ENCODE measurements at places on chromosomes 7 and 10.

DNA sequence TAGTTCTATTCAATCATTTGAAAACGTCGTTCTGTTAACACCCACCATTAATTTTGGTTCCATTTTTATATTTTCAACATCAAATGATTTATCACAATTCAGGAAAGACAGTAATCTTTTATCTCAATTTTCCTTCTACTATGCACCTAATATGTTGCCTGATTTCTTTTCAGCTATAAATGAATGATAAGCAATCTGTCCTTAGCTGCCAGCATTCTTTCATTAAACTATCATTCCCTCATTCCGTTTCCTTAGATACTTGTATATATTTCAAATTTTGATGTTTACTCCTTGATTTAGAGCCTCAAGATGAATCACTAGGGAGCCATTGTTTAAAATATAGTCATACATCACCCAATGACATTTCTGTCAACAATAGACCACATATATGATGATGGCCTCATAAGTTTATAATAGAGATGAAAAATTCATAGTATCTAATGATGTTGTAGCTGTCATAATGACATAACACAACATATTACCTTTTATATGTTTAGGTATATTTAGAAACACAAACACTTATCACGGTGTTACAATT is 661.7 kb downstream of the IPMK start:
- DNase-seq, result no peak

DNA sequence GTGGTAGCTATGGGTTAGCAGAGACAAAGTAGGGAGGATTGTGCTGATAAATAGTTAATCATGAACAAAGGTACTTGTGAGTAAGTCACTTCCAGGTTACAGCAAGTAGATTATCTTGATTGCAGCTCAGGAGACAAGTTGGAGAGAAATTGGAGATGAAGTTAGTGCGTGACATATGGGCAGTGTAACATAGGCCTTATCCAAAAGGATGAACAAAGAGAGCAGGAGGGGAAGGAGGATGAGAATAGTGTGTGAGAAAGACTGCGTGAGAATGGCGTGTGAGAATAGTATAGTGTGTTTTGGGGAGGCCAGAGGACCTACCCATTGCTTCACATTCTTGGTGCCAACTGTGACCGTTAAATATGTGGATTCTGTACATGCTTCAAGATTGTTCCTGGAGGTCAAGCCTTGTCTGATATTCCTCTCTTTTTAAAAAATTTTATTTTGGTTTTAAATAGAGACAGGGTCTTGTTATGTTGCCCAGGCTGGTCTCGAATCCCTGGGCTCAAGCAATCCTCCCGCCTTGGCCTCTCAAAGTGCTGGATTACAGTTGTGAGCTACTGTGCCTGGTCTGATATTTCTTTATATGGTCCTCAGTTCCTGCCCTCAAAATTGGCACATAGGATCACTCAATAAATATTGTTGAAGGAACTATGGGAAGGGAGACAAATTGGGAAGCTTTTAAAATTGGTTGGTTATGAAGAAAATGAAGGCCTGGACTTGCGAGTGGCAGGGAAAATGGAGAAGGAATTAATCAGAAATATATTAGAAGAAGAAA is 3.2 kb downstream of the VCL start:
- DNase-seq, result no peak

DNA sequence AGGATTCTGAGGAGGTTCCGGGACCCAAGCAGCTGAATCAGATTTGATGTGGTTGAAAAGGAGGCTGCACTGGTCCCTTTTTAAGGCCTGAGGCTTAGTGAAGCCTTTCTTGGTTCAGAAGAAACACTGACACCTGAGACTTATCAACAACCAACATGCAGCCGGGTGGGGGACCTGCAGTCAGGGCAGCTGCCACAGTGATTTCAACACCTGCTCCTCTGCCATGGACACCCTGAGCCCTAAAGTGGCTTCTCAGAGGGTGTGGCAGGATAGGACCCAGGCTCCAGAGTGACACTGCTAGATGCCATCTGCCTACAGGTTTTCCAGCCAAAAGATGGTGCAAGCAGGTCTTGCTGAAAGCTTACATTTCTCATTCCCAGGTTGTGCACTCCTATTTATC is 99.3 kb downstream of the COL13A1 start:
- no peak for DNase-seq

GRCh38 chr10:3806603-3807002 is 21.6 kb upstream of the KLF6 start:
- no peak for DNase-seq

GRCh38 chr7:139771001-139771956 is 6.5 kb downstream of the HIPK2 start:
- no peak for DNase-seq

- DNase-seq, result no peak
These were observed 159.2 kb downstream of the AGMO start for GRCh38 chr7:15402436-15403136.

- no peak for DNase-seq
These were observed 62.9 kb upstream of the FAM180A start for GRCh38 chr7:135811506-135811905.

DNA sequence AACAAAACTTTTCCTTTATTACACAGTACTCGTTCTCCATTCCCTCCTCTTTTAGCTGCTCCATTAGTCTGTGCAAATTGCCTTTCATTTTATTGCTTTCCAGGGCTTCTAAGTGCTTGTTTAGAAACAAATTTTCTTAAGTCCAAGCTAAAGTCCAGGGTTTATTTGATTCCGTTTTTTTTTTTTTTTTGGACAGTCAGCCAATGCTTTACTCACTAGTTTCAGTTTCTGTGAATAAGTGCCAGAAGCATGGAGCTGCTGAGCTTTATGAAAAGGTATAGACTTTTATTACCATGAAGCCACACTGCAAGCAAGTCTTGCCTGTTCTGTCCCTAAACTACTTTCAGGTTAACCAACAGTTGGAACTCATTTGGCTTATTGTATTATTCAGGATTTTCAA is 455.0 kb downstream of the GFRA1 start:
- DNase-seq, result no peak

DNA sequence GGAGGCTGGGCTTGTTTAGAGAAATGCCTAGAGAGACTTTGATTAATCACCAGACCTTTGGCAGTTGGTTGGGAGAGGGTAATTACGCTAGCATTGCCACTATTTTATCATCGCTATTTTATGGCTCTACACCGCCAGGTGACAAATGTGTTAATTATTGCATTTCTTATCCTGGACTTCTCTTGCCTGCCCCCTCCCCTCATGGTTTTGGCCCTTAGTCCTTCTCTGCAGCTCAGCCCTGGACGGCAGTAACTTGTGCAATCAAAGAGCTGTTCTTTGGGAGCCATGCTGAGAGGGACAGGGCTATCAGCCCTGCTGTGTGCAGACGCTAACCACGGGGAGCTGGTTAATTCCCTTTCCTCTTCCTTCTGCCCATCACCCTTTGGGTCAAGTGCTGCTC is 585.0 kb downstream of the AUTS2 start:
- DNase-seq, result no peak

DNA sequence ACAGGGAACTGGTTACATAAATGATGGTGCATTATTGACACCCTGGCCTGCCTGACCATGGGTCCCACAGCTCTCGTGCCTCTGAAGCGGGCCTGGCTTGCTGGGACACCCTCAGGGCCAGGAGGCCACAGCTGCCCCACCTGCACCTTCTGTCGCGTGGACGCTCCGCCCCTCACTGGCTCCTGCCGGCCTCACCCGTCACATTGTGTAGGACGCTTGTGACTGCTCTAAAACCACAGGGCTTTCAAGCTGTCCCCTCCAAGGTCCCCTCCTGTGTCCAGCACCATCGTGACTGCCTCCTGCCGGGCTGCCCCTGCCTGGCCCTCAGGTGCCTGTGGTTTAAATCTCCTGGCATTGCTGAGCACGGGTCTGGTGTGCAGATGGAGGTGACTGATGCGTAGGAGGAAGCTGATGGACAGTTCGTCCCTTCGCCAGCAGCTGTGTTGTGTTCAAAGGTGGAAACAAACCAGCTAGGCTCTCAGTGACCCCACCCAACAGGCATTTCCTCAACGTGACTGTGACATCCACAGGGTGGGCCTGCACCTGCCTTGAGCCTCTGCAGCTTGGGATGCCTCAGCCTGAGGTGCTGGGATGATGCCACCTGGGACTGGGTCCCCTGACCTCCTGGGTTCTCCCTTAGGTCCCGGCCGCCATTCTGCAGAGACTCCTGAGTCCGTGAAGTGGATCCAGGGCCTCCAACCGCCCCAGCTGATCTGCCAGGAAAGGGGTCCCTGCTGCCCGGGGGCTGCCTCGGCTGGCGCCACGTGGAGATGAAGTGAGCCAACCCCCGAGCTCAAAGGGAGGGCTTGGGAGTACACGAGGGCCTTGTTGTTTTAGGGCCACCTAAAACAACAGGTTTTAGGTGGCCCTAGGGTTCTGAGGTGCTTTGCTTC is 148.5 kb downstream of the WDR37 start:
- no peak for DNase-seq

- DNase-seq, result no peak
These were observed 4.8 kb downstream of the DENND2A start for GRCh38 chr7:140635816-140636215.

DNA sequence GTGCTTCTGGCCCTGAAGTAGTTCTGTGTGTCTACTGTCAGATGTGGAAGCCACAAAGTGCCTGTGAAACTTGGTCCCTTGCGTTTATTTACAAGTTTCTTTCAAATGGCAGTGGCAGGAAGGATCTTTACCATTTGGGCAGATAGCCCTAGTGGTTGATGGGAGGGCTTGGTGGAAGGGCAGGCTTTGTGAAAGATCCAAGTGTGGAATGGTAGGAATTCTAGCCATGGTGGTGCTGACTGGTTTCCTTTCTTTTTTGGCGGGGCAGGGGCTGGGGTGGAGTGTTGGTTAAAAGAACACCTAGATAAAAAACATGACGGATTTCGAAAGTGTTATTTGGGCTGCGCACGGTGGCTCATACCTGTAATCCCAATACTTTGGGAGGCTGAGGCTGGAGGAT is 27.0 kb downstream of the AUTS2 start:
- no peak for DNase-seq

DNA sequence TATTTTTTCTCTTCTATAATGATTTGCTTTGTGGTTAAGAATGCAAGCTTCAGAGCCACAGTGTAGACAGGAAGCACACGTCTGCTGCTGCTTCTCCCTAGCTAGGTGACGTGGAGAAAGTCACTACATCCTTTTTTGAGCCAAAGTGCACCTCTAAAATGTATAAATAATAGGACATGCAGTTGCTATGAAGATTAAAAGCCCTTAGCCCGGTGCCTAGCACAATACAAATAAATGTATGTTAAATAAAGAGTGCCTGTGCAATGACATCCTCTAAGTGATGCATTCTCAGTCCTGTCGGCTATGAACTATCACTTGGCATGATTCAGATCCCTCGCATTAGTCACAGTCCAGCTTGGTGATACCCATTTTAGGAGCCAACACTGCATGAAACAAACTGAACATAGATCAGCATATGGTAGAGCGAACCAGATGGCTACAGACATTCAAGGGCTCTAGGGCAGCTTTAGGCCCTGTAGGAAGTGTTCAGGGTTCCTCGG is 4.8 kb upstream of the TRDMT1 start:
- DNase-seq, result no peak

Measured in GM12892 (cell line).